ENCODE measurements at places on chromosomes 11 and 22. TPM values are rescaled to one million over a fixed set of nuclear protein-coding genes. Genes with fewer than 3 reads are reported as not detected.

The BSCL2 gene
- total RNA-seq: 85.8 TPM

The MYOD1 gene
- total RNA-seq: not detected

The OR52H1 gene
- total RNA-seq: 0.26 TPM

The VPREB3 gene
- total RNA-seq: not detected

The FGF4 gene
- not detected for total RNA-seq

The SLC22A8 gene
- total RNA-seq: 2.4 TPM

The DUSP8 gene
- total RNA-seq: 15.9 TPM

The UPK3A gene
- total RNA-seq: 0.57 TPM

DNA sequence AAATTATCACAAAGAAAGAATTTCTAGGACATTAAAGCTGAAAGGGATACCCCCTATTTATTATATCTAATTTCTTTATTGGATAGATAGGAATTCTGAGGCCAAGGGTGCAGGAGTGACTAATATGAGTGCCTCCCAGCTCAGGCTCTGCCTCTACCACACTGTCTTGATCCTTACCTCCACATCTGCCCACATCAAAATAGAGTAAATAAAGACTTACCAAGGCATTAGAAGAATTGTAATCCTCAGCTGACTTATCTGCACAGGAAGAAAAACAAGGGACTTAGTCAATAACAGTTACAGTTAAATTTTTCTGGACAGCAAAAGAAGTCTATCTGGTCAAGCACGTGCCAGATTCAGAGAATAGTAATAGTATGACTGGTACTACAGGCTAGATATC lies 72.6 kb upstream of the GDPD4 start:
- H3K4me1 ChIP-seq: peaks cover 4% of the 10 kb centered on the region
- no peak for DNase-seq
- no peaks in the 10 kb centered on the region for H3K27me3 ChIP-seq
- H3K27ac ChIP-seq: no peak overlapping the region
- peaks cover 27% of the 10 kb centered on the region for H3K36me3 ChIP-seq
- no peak overlapping the region for H3K4me3 ChIP-seq

DNA sequence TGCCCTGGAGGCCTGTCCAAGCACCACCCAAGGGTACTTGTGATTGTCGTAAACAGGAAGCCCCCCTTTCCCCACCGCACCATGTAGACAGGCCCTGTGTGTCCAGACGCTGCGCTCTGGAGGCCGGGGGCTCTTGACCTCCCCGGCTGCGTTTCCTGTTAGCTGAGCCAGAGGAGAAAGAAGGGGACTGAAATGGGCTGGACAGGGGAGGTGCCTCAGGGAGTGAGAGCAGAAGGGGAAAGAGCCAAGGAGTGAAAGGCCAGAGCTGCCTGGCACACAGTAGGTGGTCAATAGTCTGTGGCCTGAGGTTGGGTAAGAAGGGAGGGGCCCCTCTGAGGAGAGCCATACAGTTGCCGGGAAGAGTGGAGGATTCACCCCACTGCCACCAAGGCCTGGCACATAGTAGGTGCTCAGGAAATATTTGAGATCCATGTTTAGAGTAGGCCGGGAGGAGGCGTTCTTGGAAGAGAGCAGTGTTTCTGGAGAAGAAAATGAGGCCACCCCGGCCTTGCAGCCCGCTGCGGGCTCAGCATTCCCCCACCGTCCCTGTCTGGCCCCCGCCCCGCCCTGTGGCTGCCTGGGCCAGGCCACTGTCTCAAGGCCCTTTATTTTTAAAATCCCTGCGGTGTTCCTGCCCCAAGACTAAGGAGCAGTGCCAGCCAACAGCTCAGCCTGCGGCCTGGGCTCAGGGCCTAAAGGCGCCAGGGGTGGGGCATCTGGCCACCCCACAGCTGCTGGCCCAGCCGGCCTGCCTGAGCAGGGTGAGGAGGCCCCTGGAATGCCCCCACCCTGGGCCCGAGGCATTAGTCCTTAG lies 13.6 kb upstream of the CDC42EP1 start:
- no peak for DNase-seq
- H3K27ac ChIP-seq: peak overlapping the region; percentile 12
- no peak overlapping the region for H3K4me3 ChIP-seq
- peaks cover 33% of the 10 kb centered on the region for H3K4me1 ChIP-seq
- no peaks in the 10 kb centered on the region for H3K36me3 ChIP-seq
- no peaks in the 10 kb centered on the region for H3K27me3 ChIP-seq

- H3K27ac ChIP-seq: no peak overlapping the region
- H3K27me3 ChIP-seq: no peaks in the 10 kb centered on the region
- H3K4me3 ChIP-seq: no peak overlapping the region
Observed at GRCh38 chr11:114252767-114253166, 43.4 kb upstream of the NNMT start.

DNA sequence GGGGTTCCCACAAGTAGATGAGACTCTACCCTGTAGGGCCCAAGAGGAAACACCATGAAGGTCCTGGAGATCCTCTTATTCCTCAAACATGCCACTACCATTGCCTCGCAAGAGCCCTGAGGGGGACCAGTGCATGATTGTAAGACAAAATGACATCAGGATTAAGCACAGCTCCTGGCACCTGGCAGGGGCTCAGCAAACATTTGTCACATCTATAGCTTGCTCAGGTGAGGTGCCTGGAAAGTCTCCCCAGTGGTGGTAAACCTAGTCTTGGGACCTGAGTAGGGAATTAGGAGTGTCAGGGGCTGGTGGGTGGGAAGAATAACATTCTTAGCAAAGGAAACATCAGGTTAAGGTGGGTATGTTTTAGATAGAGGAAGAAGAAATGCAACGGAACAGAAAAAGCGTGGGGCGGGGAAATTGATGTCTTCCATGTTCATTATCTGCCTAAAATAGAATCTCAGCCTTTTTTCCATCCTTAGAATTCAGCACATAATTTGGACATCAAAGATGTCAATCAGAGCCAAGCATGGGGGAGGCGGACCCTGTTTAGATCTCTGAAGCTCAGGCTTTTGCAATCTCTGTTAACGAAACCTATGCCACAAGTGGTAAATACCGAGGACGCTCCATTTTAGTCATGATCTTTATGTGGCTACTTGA lies 924 bp downstream of the YPEL1 start:
- H3K4me3 ChIP-seq: peak overlapping the region; percentile 93
- H3K4me1 ChIP-seq: peaks cover 8% of the 10 kb centered on the region
- peak overlapping the region; percentile 97 for H3K27ac ChIP-seq
- no peak for DNase-seq
- peaks cover 6% of the 10 kb centered on the region for H3K27me3 ChIP-seq

GRCh38 chr11:20249796-20250195 lies 89.5 kb upstream of the DBX1 start:
- H3K36me3 ChIP-seq: no peaks in the 10 kb centered on the region
- no peak overlapping the region for H3K4me3 ChIP-seq
- peaks cover 9% of the 10 kb centered on the region for H3K4me1 ChIP-seq

- H3K4me3 ChIP-seq: no peak overlapping the region
- H3K27ac ChIP-seq: peak overlapping the region; percentile 4
- no peaks in the 10 kb centered on the region for H3K36me3 ChIP-seq
Observed at GRCh38 chr11:110919241-110919922, 207.1 kb upstream of the ARHGAP20 start.

DNA sequence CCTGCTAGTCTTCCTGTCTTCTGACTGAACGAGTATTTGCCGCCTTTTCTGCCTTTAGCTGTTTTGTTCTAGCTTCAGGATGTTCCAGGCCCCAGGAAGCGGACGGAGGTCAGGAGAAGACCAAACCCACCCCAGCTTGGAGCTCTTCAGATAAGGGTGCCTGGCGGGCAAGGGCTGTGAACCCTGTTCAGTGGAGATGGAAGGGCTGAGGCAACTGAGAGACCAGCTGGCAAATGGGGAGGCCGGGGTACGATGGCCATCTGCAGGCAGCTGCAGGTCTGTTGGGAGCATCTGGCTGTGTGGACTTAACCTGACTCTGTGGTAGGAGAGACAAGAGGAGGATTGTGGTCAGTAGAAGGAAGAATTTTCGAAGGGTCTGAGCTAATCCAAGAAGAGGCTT lies 95.6 kb downstream of the CHST1 start:
- no peak overlapping the region for H3K27ac ChIP-seq
- H3K36me3 ChIP-seq: no peaks in the 10 kb centered on the region
- H3K27me3 ChIP-seq: peaks cover 33% of the 10 kb centered on the region
- no peaks in the 10 kb centered on the region for H3K4me1 ChIP-seq
- no peak for DNase-seq

DNA sequence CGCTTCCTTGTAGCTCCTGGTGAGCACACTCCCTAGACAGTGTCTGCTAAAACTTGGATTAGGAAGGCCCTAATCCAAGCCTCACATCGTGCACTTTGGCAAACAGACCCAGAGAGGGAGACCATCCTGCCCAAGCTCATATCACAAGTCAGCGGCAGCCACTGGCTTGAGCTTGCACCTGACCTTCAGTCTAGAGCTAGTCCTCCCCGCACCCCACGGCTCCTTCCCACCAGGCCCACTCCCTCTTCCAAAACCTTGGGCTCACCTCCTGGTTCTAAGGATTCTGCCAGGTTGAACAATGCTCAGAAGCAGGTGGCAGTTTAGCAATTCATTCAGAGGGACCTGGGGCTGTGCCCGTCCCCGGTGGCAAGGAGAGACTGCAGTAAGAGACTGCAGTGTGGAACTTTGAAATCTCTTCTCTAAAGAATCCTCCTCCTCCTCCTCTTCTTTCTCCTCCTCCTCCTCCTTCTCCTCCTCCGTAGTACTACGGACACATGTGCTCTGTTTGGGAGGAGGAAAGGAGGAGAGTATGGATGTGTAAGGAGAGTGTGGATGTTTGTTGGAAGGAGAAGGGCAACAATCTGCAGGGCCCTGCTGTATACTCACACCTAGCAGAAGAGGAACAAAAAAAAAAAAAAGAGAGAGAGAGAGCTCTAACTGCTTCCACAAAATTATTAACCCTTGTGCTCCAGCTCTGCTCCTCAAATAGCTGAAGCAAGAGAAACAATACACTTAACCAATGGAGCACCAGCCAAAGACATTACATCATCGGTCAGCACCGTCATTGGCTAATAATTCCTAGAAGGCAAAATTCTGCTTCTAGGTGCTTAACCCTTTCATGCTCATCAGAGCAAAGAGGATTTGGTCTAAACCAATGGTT lies 6.0 kb downstream of the SYN3 start:
- DNase-seq: no peak
- H3K27ac ChIP-seq: no peak overlapping the region
- no peaks in the 10 kb centered on the region for H3K36me3 ChIP-seq
- H3K27me3 ChIP-seq: peaks cover 65% of the 10 kb centered on the region

GRCh38 chr11:129259931-129260348 lies 67.8 kb upstream of the ARHGAP32 start:
- peak overlapping the region; percentile 47 for H3K27ac ChIP-seq
- no peak for DNase-seq
- H3K4me3 ChIP-seq: no peak overlapping the region
- peaks cover 5% of the 10 kb centered on the region for H3K36me3 ChIP-seq
- peaks cover 28% of the 10 kb centered on the region for H3K4me1 ChIP-seq
- H3K27me3 ChIP-seq: no peaks in the 10 kb centered on the region

DNA sequence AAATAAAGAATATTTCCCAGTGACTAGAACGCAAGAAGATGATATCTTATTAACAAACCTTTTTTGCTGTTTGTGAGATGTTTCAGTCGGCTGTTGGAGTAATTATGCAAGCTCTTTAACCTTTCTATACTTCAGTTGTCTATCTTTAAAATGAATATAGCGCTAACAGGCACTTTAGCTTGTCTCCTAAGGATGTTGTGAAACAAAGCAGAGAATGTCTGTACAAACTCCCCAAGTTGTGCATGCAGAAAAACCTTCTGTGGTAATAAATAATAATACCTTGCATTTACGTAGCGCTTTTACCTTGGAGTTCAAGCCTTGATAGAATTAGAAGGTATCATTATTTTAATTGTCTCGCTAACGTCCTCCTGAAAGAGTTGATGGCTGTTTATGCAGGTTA lies 1.9 kb upstream of the KDM2A start:
- H3K27me3 ChIP-seq: no peaks in the 10 kb centered on the region
- H3K27ac ChIP-seq: peak overlapping the region; percentile 94
- H3K4me3 ChIP-seq: peak overlapping the region; percentile 78
- peaks cover 19% of the 10 kb centered on the region for H3K4me1 ChIP-seq

GRCh38 chr11:115580927-115581680 lies 76.9 kb upstream of the CADM1 start:
- no peaks in the 10 kb centered on the region for H3K27me3 ChIP-seq
- H3K36me3 ChIP-seq: no peaks in the 10 kb centered on the region
- peaks cover 27% of the 10 kb centered on the region for H3K4me1 ChIP-seq
- no peak overlapping the region for H3K27ac ChIP-seq
- DNase-seq: no peak

DNA sequence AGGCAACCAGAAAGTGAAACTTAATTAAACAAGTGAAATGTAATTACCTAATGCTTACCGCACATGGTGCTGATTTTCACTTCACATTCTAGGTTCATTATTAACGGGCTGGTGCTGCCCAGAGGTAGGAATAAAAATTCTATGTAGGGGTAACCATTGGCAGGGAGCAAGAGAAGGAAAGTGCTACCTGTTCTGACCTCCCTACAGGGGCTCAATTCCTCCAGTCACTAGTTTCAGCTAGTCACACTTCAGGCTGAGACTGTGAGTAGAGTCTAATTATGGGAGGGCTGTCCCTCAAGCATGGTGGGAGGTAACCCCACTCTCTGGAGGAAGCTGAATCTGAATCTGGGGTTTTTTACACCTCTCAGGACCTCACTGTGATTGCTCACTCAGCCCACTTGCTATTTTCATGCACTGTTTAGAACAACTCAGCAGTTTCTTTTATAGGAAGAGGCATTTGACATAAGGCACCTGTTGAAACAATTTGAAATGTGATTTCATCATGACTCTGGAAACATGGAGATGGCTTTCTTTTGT lies 75.4 kb downstream of the MAML2 start:
- no peak overlapping the region for H3K4me3 ChIP-seq
- peaks cover 18% of the 10 kb centered on the region for H3K4me1 ChIP-seq
- no peak overlapping the region for H3K27ac ChIP-seq
- no peaks in the 10 kb centered on the region for H3K27me3 ChIP-seq
- no peak for DNase-seq

GRCh38 chr11:12417691-12418611 lies 40.6 kb downstream of the PARVA start:
- H3K27me3 ChIP-seq: no peaks in the 10 kb centered on the region
- H3K4me3 ChIP-seq: no peak overlapping the region
- H3K27ac ChIP-seq: no peak overlapping the region
- peaks cover 5% of the 10 kb centered on the region for H3K4me1 ChIP-seq
- H3K36me3 ChIP-seq: no peaks in the 10 kb centered on the region

DNA sequence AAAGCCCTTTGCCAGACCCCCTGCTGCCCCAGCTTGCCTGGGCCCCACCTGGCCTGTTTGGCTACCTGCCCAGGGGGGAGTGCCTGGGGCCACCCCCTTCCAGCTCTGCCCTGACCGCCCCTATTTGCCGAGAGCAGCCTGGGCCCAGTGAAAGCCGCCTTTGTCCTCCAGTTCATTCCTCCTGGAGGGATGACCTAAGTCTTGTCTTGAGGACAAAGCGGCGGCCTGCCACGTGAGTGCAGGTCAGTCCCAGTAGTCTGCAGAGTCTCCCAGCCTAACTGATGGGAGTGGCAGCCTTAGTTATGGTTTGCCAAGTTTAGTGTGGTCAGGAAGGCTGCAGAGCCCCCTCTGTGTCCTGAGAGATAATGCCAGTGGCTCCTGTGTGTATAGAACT lies 115.9 kb upstream of the CRYBB3 start:
- no peak overlapping the region for H3K4me3 ChIP-seq
- H3K27ac ChIP-seq: peak overlapping the region; percentile 81
- H3K4me1 ChIP-seq: peaks cover 13% of the 10 kb centered on the region
- no peak for DNase-seq
- H3K27me3 ChIP-seq: no peaks in the 10 kb centered on the region
